Activated T-cell treated with anti-CD3 and anti-CD28 coated beads, Interleukin-2, amount 50 U/mL, for 48 hours (primary cell): ENCODE measurements at places on chromosomes 2 and 18.

DNA sequence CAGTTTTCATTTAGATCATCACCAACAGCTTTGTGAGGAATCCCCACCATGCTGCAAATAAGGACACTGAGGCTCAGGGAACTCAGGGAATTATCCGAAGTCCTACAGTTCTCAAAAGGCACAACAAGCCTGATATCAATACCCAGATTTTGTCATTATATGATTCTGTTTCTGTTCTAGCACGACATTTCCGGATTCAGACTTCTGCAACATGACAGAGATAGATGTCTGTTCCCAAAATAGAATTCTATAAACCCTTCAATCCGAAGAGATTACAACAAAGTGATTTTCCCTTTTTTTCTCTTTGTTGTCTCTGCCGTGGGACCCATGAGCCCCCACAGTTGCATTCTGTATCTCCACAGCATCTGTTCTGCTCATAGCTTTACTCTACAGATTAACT, 72.0 kb downstream of the DOCK10 start:
- DNase-seq: no peak

GRCh38 chr2:156118753-156119416, 213.6 kb downstream of the NR4A2 start:
- no peak for DNase-seq

- DNase-seq: no peak
Measured at GRCh38 chr2:31241625-31242270, 7.8 kb downstream of the EHD3 start.

DNA sequence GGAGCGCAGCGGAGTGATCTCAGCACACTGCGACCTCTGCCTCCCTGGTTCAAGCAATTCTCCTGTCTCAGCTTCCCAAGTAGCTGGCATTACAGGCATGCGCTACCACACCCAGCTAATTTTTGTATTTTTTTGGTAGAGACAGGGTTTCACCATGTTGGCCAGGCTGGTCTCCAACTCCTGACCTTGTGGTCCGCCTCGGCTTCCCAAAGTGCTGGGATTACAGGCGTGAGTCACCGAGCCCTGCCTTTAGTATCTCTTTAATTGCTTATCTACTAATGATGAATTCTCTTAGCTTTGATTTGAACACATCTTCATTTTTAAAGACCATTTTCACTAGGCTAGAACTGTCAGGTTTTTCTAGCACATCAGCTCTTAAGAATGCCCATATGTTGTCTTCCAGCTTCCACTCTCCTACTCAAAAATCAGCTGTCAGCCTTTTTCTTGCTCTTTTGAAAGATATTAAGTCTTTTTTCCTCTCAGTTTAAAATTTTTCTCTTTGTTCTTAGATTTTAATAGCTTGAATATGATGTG, 16.1 kb upstream of the MFSD2B start:
- DNase-seq: no peak

- DNase-seq: no peak
Measured at GRCh38 chr2:45496869-45497268, 114.2 kb downstream of the SRBD1 start.

DNA sequence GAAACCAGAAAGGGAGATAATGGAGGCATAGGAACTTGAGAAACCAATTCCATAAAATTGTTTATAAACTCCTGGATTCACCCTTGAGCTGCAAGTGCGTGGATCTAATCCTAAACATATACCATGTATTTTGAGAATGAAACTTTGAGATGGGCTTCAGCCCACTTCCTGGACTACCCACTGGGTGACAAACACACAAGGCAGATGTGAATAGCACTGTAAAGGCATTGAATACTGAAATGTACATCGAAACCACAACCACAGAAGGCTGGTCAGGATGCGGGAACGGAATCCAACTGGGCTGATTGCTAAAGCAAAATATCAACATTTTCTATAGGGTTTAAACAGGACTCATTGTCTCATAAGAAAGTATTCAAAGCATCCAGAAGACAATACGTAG, 228.5 kb upstream of the ZEB2 start:
- no peak for DNase-seq

DNA sequence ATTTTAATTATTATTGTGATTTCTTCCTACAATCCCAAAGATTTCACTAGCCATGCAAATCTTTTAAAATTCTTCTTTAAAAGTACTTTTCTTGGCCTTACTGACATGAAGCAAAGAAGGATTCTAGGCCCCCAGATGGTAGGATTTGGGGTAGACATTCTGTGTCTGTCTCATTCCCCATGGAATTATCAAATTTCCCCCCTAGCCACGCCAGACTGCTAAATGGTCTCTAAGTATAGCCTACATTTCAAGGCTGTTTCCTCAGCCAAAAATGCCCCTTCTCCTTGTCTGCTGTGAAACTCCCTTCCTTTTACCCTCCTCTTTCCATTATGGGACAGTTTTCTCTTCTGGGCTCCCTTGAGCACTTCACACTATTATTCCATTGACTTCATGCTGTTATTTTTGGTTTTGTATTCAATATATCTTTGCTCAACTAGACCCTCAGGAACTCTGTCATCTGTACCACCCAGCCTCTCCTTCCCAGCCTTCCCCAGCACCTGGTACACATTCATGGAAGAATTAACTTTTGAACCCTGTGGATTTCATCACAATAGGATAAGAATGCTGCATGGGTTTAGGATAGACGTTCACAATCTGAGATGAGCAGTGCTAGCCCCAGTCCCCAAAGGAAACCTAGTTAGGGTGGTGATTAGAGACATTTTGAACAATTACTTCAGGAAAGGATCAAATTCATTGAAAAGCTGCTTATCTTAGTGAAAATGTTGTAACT, 21.5 kb upstream of the CYP1B1 start:
- DNase-seq: no peak

- no peak for DNase-seq
Measured at GRCh38 chr2:88443353-88443938, 9.0 kb downstream of the FOXI3 start.

DNA sequence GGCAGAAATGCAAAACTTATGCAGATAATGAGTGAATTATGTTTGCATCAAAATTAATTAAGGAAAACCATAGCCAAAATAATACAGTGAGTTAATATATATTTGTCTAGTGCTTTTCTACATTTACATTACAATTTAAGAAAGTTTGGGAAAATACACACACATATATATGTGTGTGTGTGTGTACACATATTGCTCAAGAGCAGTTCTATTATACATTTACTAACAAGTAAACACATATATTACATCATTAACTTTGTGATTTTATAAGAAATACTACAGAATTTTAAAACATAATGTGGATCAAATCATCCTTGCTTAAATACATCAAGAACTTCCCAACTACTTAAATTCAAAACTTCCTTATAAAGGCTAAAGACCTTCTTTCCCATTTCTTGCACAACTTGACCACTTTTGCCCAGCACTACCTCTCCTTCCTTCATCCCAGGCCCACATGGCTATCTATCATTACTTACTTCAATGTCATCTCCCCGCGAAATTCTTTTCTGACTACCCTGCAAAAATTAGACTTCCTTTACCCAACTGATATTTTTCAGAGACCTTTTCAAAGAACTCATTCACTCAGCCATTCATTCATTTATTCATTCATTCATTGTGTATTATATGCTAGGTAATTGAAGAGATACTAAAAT, 68.4 kb downstream of the COL5A2 start:
- DNase-seq: no peak

DNA sequence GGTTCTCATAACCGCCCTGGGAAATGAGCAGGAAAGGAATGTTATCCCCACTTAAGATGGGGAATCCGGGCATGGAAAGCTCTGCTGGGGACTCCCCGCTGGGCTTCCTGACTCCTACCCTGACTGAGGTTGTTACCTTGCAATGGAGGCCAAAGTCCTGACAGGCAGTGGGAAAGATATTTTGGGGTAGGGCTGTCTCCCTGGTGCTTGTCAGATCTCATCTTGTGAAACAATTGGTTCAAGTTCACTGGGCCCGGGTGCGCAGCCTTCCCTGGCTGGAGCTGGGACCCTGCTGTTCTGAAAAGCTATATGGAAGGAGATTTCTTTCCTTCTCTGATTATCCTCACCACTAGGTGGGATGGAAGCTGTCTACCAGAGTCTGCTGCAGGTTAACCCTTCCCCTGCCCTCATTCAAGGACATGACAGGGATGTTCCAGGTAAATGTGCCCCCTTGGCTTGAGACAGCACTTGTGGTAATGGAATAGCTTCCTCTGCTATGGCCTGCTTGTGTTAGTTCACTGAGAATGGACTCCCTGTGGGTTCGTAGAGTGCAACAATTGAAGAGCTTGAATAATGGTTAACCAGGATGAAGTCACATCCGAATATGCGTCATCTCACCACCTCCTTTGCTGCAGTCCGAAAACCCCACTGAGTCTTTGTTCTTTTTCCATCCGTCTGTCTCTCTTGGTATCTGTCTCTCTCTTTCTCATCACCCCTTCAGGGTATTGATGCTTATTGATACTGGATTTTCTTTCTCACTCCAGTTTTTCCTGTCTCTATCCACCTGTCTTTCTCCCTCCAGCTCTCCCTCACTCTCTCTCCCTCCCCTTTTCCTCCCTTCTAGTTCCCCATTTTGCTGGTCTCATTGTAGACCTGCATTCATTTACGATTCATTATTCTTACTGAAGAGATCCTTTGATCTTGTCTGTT, 67.8 kb upstream of the EPAS1 start:
- peak; percentile 47 for DNase-seq

DNA sequence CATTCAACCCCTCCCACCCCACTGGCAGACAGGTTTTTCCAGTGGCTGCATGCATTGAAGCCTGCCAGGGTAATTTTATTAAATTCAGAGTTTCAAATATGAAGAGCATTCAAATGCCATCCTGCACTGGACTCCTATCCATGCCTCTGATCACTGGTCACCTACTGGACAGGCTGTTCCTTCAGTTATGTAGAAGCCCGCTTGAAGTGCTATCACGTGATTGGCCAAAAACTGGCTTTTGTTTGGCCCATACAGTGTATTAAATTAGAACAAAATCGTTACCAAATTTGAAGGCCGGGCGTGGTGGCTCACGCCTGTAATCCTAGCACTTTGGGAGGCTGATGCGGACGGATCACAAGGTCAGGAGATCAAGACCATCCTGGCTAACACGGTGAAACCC, 464.1 kb downstream of the TSN start:
- no peak for DNase-seq

DNA sequence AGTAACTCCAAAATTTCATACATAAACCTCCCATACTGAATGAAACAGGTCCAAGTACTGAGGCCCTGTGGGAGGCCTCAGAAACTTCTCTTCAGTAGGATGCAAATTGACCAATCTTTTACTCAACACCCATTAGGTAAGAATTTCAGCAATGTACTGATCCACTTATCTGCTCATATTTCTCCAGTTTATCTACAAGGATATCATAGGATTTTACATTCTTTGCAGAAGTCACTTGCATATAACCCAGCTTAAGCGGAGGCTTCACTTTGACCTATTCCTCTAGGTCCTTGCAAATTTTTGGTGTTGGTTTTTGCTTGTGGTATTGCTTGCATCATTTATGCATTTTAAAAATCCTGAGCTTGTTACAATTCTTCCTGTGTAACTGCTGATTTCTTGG, 28.8 kb upstream of the SLC3A1 start:
- no peak for DNase-seq

GRCh38 chr2:239229545-239230279, 171.1 kb downstream of the HDAC4 start:
- DNase-seq: peak; percentile 10

- no peak for DNase-seq
Measured at GRCh38 chr18:78776151-78776550, 203.5 kb upstream of the SALL3 start.

GRCh38 chr2:42706836-42707235, 57.1 kb downstream of the OXER1 start:
- no peak for DNase-seq

- DNase-seq: no peak
Measured at GRCh38 chr18:60044290-60045006, 144.7 kb downstream of the PMAIP1 start.

DNA sequence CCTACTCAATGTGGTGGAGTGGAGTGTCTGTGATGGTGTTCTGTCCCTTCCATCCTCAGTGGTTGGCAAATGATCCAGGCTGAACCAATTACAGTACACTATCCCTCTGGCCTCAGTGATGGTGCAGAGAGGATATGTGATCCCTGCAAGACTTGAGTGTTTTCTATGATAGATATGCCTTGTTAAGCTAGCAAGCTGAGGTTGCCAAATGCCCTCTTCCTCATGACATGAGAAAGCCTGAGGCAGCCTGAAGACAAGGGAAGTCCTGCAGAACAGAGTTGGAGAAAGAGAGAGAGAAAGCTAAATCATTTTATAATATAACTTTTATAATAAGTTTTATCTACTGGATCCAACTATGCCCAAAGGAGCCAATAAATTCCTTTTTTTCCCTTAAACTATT, 41.6 kb upstream of the GORASP2 start:
- no peak for DNase-seq

GRCh38 chr2:98927027-98927426, 9.0 kb downstream of the CRACDL start:
- DNase-seq: no peak

DNA sequence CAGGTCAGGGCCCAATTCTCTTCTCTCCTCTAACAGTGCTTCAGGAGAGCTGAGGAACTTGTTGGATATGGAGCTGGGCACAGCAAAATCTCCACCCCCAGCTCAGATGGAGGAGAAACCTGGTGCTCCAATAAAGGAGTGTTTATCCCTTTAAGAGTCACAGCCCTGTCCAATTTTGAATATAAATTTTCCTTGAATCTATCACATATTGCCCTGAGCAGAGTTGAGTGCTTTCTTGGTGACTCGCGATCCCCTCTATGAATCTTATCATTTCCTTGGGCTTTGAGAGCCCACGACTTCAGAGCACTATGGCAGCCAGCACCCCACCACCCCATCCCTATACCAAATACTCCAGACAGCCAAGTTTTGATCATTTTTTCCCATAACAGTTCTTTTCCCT, 34.4 kb upstream of the SMAD7 start:
- no peak for DNase-seq

- no peak for DNase-seq
Measured at GRCh38 chr2:48519593-48519992, 10.4 kb upstream of the STON1 start.

GRCh38 chr2:1868683-1869141, 124.4 kb upstream of the PXDN start:
- no peak for DNase-seq

- no peak for DNase-seq
Measured at GRCh38 chr2:178512484-178512883, 32.2 kb downstream of the PLEKHA3 start.

- DNase-seq: no peak
Measured at GRCh38 chr2:27076323-27076722, 2.1 kb upstream of the EMILIN1 start.

- DNase-seq: no peak
Measured at GRCh38 chr2:53202063-53202462, 565.5 kb upstream of the CHAC2 start.

- no peak for DNase-seq
Measured at GRCh38 chr2:202344178-202344577, 31.9 kb upstream of the BMPR2 start.

GRCh38 chr2:33008716-33009115, 62.0 kb downstream of the LTBP1 start:
- DNase-seq: no peak

- no peak for DNase-seq
Measured at GRCh38 chr2:46841621-46842020, 74.0 kb downstream of the MCFD2 start.

GRCh38 chr2:8107621-8108378, 574.1 kb upstream of the ID2 start:
- DNase-seq: no peak

- DNase-seq: no peak
Measured at GRCh38 chr2:235698028-235698427, 204.2 kb downstream of the AGAP1 start.

GRCh38 chr2:200640176-200640575, 54.4 kb downstream of the AOX1 start:
- no peak for DNase-seq

GRCh38 chr2:189492451-189492850, 51.2 kb downstream of the WDR75 start:
- no peak for DNase-seq
